ENCODE measurements at places on chromosomes 6 and 20.

DNA sequence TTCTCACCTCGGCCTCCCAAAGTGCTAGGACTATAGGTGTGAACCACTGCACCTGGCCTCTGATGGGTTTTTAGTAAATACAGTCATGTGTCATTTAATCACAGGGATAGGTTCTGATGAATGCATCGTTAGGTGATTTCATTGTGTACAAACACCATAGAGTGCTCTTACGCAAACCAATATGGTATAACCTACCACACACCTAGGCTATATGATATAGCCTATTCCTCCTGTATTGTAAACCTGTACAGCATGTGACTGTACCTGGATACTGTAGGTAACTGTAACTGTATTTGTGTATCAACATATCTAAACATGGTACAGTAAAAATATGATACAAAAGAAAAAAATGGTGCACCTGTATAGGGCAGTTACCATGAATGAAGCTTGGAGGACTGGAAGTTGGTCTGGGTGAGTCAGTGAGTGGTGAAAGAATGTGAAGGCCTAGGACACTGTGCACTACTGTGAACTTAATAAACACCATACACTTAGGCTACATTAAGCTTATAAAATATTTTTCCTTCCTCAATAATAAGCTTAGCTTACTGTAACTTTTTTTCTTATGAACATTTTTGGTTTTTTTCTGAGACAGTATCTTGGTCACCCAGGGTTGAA lies 10.0 kb downstream of the BICRAL start:
- no peak for DNase-seq

GRCh38 chr6:79797912-79798311 lies 149.4 kb downstream of the ELOVL4 start:
- DNase-seq, result no peak

DNA sequence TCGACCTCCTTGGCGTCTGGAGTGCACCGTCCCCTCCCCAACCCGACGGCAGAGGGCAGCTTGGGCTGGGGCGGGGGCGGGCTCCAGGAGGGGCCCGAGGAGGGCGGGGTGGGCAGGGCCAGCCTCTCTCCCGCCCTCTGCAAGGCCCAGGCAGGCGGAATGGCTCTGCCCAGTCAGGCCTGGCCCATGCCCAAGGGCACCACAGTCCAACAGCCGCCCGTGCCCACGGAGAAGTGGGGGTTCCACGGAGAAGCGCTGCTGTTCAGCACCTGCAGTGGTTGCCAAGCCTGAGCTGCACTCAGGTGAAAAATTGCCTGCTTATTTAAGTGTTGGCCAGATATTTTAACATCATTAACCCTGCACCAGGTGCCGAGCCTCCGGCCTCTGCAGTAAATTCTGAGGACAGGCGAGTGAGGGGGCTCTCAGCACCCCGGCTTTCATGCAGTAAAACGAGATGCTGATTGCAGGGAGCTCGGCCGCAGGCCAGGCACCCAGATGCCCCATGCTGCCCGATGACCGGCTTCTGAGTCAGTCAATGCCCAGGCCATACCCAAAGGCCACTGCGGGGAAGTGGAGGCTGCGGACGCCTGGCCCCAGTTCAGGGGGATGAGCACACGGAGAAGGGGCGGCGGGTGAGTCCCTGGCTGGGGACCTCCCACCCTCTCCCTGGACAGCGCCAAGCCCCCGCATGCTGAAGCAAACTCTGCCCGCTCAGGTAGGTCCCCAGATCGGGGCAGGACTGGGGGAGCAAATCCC lies at the start of gene SRMS:
Gene SRMS, minus strand, starts transcription at position 25 of the 756 bp plus-strand sequence. CDS start 286 bp downstream, outside the sequence.
- DNase-seq, result no peak

DNA sequence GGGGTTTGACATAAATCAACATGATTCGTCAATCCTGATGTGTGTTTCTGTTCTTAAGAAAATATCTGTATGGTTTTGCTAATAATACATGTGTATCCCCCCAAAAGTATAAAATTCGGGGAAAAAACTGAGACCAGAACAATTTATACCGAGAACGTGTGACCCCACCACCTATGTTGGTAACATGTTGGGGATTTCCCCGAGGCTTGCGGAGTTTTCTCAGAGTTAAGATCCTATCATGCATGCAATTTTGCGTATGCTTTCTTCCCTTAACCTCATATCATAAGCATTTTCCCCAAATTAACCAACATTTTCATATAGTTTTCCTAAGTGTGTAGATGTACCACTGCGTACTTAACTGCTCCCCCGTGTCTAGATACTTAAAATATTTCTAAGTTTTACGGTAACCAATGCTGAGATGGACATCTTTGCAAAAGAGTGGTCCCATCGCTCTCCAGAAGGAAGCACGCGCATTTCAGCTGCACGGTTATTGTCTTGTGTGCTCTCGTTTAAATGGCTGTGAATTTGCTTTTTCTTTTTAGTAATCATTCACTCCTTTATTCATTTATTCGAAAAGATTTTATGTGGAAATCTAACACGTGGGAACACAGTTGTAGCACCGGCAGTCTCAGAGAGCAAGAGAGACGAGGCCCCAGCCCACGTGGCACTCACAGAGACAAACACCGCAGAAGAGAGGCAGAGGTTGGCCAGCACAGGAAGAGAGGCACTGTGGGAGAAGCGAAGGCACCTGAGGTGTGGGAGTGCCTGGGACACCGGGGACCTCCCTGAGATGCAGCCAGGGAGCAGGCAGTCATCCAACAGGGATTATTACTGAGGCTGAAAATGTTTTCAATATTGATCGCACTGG lies 13.2 kb upstream of the IRF4 start:
- no peak for DNase-seq

GRCh38 chr6:139028215-139028657 lies 309 bp upstream of the ABRACL start:
- peak; percentile 37 for DNase-seq

DNA sequence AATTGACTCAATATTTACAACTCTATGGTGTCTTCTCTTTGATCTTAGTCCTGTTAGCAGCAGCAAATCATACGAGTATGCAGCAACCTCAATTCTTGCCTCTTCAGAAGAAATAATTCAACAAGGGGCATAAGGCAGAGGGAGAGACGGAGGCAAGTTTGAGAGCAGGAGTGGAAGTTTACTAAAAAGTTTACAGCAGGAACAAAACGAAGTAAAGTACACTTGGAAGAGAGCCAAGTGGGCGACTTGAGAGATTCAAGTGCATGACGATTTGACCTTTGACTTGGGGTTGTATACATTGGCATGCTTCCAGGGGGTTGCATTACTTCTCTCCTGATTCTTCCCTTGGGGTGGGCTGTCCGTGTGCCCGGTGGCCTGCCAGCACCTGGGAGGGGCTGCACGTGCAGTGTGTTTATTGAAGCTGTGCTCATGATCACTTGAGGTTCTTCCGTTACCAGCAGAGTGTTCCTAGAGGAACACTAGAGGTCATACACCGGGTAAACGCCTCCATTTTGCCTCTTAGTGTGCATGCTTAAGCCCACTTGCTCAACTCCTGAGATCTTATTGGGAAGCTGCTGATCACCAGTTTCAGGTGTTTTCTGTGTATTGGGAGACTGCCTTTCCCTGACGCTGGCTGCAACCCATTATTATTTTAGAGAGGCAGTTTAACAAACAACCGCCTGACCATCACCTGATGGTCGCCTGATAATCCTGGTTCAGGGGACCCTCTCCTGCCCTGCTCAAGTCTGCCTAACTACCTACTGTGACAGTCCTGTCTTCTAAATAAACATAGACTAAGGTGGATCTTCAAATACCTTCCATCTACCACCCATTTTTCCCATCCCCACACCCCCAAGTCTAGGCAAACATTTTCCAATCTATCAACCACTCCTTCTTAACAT lies 172.4 kb upstream of the MYLIP start:
- no peak for DNase-seq

DNA sequence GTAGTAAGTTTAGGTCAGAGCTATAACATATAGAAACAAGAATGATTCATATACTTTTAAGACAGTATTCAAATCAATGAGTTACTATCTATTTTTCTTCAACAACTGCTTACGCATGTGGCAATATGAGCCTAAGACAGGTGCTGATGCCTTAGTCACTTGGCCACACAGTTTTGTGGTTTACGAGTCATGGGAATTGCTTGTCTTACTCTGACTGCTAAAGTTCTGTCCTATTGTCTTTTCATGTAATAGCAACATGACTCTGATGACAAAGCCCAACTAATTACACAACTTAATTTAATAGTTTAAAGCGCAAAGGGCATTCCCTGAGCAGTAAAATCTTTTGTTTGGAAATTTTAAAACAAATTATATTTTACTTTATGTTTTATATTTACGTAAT lies 159.3 kb upstream of the CENPW start:
- DNase-seq, result no peak

GRCh38 chr6:117072781-117073180 lies 192.6 kb upstream of the VGLL2 start:
- no peak for DNase-seq

GRCh38 chr20:1841554-1842140 lies 53.6 kb upstream of the SIRPA start:
- DNase-seq, result no peak

DNA sequence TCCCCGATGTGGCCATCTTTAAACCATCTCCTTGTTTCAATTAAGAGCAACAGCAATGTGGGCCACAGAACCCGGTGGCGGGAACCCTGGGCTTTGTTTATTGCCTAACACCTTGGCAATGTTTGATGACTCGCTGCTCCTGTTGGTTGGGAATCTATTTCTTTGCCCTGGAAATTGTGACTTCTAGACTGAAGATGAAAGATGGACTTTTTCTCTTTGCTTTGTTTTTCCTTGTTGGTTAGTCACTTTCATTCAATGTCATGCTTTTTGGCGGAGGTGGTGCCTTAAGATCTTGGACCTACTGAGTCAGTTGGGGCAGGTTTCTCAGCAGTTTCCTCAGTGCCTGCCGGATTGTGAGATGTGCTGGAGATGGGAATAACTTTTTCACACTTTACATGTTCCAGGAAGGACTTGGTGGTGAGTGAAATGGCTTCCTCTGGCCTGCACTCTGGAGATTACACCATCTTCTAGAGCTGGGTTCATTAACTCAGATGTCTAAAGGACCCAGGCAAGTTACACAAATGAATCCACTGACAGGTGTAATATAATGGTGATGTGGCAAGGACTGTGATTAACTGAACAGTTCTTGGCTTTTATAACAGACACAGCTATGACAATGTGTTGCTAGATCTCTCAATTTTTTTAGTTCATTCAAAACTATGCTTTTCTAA lies 56.3 kb downstream of the TSHZ2 start:
- DNase-seq, result no peak

- no peak for DNase-seq
Observed at GRCh38 chr6:16760516-16761470, at the start of gene ATXN1. Gene ATXN1 (minus strand): TSS chr6:16761460.

- no peak for DNase-seq
Observed at GRCh38 chr6:149961728-149962425, 1.9 kb upstream of the ULBP1 start.

GRCh38 chr6:3102875-3103274 lies 15.6 kb upstream of the BPHL start:
- DNase-seq, result no peak

DNA sequence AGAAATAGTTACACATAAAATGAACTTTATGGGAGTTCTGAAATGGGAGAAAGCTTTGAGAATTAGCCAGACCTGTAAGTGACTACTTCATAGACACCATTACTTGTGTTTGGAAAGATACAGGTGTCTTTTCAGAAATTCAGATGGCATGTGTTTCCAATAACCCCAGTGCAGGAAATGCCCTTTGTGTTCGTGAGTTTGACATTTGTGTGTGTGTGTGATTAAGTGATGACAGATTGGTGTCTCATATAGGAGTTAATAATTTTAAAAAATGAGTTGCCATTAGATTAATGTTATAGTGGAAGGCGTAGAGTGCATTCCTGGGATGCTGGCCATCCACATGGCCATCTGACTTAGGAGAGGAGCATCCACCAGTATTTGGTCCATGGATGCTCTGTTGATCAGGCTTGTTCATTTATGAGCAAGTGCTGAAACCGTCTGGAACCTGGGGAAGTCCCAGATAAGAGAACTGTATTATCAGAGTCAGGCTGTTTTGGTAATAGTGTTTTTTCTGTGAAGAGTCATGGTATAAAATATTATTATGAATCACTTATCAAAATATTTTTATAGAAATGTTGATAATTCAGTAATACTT lies 3.1 kb downstream of the STK4 start:
- no peak for DNase-seq

GRCh38 chr6:73580247-73581149 lies 59.7 kb upstream of the EEF1A1 start:
- DNase-seq, result no peak

DNA sequence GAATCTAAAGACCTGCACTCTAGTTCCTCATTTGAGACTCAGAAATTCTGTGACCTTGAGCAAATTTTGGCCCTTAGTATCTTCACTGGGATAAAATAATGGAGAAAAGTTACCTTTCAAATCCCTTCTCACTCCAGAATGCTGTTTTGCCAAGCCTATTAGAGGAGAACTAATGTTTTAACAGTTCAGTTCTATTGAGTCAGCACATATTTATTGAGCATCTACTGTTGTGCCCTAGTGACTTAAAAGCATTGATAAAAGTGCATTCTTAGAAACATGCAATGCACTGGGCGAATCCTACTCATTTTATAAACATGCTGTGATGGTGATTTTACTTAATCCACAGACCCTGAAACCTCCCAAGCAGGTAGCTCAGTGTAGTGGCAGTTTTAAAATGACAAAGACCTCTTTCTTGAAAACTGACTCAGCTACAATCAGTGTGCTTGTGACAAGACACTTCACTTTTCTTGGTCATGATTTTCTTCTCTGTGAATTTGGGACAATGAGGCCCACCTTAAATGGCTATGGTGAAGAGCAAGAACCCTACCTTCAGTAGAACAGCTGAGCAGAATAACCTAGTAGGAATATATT lies 312.0 kb downstream of the ALDH8A1 start:
- DNase-seq, result no peak

DNA sequence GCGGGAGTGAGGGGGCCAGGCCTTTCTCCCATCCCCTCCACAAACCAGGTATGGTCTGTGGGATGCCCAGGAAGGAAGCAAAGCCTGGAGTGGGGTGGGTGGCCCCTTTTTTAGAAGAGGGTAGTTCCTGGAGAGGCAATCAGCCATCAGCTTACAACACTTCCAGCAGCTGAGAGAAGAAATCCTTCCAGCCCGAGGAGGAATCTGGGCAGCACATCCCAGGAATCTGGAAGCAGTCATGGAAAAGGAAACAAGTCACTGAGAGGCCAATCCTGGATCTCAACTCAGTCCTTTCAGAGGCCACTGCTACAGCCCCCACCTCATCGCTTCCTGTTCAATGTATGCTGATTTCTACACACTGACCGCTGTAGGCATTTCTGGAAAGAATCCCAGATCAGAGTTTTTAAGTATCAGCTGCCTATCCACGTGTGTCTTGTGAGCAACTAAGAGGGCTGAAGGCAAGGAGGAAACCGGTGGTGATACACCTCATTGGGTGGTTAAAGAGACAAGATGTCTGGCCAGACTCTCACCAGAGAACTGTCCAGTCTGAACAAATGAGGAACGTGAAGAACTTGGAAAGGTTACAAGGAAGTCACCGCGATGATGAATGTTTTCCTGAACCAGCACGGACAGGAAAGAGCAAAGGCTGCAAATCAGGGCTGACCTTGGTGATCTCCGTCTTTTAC lies 92.9 kb upstream of the SHLD1 start:
- no peak for DNase-seq

All from D721Med (cell line).